GM23248 (cell line): ENCODE measurements at places on chromosomes 3 and 15. TPM values are rescaled to one million over a fixed set of nuclear protein-coding genes. Genes with fewer than 3 reads are reported as not detected.

DNA sequence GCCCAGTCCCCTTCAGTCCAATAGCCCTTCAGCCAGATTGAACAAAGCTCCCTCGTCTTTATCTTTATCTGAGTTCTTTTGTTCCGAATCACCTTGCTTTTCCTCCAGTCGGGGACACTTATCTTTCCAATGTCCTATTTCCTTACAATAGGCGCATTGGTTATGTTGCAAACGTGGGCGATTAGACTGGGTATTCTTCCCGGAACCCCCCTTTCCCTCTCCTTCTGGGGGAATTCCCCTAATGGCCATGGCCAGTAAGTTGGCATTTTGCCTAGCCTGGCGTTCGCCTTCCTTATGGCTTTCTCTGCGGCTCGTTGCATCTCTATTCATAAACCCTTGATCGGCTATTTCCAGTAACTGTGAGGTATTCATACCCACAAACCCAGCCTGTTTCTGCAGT is 82.2 kb upstream of the VEPH1 start:
- no peak for DNase-seq

Gene TRPM1
- total RNA-seq = not detected in 2 replicates

GRCh38 chr3:835096-835495 is 257.7 kb upstream of the CNTN6 start:
- DNase-seq = no peak

- DNase-seq = no peak
Observed at GRCh38 chr3:12392101-12392878, 92.0 kb upstream of the TSEN2 start.

DNA sequence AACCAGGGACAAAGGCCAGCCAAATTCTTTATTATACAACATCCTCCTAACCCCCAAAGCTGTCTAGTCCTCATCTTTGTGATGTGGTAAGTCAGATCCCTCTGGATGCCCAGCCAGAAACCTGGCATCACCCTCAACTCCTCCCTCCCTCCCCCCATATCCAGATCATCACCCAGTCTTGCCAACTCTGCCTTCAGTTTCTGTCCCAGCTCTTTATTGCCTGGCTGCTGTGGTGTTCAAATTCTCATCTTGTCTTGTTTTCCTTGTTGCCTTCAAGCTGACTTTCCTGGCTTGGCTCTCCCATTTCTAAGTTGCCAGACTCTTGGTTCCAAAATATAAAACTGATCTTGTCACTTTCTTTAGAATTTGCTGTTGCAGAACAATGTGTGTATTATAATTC is 28.6 kb downstream of the MAP2K1 start:
- no peak for DNase-seq
